ENCODE measurements at places on chromosomes 3 and 15. TPM values are rescaled to one million over a fixed set of nuclear protein-coding genes. Genes with fewer than 3 reads are reported as not detected.

DNA sequence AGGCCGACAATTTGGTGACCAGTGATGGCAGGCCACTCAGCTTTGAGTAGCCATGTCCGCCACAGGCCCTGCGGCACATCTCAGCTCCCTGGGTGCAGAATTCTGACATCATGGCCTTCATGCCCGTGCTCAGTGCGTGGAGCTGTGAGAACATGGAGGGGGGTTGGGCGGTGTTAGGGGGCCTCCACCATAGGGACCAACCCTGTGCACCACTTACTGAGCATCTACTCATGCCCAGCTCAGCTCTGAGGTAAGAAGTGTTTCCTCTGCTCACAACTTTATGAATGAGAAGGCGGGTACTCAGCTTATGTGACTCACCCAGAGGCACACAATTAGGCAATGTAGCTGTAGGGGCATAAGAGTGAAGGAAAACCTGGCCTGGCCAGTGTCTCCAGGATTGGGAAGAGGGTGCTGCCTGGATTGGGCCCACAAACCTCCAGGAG is 10.5 kb downstream of the ACOX2 start:
- DNase-seq = no peak

GRCh38 chr3:183645254-183645653 is 9.8 kb downstream of the KLHL24 start:
- DNase-seq = no peak

Gene ZBED2
- polyA plus RNA-seq = 0.18 TPM

- no peak for DNase-seq
These were observed 381.6 kb upstream of the NAALADL2 start for GRCh38 chr3:174477491-174477890.

- DNase-seq = no peak
These were observed 289.9 kb downstream of the SHOX2 start for GRCh38 chr3:157816296-157816695.

DNA sequence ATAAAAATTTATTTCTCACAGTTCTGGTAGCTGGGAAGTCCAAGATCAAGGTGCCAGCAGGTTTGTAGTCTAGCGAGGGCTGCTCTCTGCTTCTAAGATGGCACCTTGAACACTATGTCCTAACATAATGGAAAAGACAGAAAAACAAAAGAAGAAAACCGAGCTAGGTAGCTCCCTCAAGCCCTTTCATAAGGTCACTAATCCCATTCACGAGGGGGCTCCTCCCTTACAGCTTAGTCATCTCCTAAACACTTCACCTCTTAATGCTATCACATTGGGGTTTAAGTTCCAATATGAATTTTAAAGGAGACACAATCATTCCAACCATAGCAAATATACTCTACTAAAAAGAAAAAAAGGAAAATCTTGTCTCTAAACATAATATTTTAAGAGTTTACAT is 23.6 kb downstream of the GOLGA6D start:
- no peak for DNase-seq

Gene MAP3K13
- 48.9 TPM for polyA plus RNA-seq
